Substantia nigra (tissue), 51 donors: ENCODE measurements at places on chromosomes 1 and 21.

DNA sequence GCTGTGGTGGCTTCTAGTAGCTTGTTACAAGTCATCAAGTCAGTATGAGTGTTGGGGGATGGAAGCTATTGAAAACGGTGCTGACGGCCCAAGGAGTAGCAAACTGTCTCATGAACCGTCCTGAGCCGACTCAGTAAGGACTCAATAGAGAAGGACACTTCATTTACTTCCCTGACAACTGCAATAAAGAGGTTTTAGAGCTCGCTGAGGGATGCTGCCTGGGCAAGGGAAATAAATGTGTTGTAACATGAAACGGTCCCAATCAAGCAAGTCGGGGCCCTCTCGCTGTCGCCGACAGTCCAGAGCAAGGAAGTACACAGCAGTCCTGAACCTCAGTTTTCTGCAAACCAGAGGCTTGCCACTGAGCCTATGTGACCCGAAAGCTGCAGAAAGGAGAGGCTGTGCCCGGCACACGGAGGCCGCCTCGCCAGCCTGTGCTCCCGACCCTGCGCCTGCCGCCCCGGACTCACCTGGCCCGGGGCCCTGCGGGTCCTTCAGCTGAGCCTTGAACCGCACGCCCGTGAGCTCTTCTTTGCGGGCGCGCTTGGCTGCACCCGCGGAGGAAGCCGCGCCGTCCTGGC, 423 bp downstream of the URB1 start:
- no peak for DNase-seq

DNA sequence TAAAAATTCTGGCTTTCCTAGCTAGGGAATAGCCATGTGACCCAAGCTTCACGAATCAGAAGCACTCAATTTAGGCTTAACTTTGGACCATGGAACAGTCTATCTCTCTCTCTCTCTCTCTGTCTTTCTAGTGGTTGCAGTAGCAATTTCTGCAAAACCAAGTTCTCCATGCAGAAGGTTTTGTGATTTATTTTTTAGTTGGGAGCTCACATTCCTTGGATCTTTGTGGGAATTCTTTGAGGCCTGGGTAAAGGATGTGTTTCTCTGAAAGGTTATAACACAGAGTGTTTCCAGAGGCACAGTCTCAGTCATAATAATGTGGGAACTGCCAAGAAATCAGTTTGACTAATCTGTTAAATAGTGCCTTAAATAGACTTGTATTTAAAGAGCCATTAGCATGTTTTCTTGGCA, 112.3 kb upstream of the COL11A1 start:
- DNase-seq = no peak

- no peak for DNase-seq
Observed at GRCh38 chr1:174239541-174239940, 80.2 kb downstream of the RABGAP1L start.

DNA sequence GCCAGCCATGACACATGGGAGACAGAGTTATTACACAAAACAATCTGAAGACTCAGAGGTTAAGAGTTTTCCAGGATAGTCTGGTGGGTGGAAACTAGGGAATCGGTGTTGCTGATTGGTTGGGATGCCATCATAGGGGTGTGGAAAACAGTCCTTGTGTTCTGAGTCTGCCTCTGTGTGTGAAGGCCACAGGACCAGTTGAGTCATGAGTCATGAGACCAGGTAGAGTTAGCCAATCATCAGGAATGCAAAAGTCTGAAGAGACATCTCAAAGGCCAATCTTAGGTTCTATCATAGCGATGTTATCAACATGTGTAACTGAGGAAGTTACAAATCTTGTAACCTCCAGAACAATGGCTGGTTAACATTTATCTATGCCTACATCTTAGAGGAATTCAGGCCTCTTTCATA, 49.7 kb upstream of the NEK7 start:
- DNase-seq = no peak

DNA sequence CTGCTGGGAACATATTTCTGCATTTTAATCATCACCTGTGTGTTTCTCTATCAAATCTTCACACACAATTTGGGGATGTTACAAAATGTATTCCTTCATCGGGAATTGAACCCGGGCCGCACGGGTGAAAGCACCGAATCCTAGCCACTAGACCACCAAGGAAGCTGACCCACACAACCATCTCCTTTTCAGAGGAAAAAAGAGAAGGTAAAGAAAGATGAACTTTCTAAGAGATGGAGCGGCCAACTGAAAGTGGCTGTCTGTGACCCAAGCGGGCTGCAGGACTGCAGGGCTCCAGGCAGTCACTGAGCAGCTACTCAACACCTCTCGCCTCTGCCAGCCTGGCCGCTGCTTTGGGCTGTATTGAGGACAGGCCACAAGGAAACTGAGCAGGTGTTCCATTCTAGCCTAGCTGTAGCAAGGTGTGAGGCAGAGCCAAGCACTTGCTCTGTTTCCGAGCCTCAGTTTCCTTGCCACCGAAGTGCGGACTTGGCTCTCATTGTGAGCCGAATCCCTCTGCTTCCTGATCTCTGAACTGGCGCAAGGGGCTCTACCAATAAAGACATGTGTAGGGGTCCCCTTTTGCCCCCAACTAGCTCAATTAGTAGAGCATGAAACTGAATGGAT, 156.9 kb upstream of the NBPF11 start:
- DNase-seq = no peak

DNA sequence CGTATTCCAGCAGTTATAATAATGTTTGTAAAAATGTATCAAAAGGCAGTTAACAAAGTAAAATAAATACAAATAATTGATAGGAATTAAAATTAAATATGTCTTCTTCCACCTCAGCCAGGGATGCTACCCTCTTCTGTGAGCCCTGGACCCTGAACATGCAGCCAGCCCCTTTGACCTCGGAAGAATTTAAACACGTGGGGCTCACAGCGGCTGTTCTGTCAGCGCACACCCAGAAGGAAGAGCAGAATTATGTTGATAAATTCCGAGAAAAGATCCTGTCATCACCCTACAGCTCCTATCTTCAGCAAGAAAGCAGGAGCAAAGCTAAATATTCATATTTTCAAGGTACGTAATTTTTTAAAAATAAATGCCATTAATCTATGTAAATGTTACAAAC, 26.5 kb downstream of the UTS2 start:
- DNase-seq = no peak

GRCh38 chr1:5977494-5978444, 14.5 kb downstream of the NPHP4 start:
- DNase-seq = no peak

DNA sequence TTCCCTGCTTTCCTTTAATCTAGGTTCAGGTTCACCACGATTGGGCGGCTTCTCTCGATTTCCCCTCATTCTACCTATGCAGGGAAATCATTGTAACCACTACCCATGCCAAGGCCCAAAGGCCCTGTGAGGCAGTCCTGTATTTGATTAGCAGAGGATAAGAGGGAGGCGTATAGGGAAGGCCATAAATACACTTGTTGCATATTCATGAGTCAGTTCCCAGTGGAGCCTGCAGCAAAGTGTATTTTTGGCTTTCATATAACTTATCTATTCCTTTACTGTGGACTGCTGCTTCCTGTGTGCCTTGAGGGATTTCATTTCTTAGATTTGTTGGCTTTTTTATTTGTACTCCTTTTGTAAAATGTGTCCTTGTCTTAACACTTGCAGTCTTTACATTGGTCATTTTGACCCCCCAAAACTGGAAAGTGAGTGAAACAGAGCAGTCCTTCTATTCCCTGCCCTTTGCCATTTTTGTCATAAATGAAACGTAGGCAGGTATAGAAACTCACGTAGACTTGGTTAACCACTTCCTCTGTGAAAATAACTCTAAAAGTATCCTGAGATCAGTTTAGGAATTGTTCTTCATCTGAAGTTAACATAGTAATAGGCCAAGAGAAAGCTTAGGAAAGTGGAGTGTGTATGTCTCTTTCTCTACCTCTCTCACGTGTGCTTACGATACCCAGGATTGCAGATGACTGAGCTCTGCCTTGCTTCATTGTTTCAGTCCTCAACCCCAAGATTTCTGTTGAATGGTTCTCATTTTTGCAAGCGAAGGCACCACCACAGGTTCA, 19.6 kb upstream of the KCNQ4 start:
- no peak for DNase-seq

- DNase-seq = no peak
Observed at GRCh38 chr1:89129911-89130310, 4.0 kb upstream of the GBP2 start.

GRCh38 chr1:1208713-1209433, 2.5 kb upstream of the TNFRSF18 start:
- DNase-seq = no peak

- no peak for DNase-seq
Observed at GRCh38 chr1:71351438-71351837, 270.6 kb upstream of the ZRANB2 start.

GRCh38 chr1:156428746-156429288, 59.8 kb downstream of the RHBG start:
- DNase-seq = no peak

- no peak for DNase-seq
Observed at GRCh38 chr1:50700214-50700613, 259.9 kb downstream of the FAF1 start.

DNA sequence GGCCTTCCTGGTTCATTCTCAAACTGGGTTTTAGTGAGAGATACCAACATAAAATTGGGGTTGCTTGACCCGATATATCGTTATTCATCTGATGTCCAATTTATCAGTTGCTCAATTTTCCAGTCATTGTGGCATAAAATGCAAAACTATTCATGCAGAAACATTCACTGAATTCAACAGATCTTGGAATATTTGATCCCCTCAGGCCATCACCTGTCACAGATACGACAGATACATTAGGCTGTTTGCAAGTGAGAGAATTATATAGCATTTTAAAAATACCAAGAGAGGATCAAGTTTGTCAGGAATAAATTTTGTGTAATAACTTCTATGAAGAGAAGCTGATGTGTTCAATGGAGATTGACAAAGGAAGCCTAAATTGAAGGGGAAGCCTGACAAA, 67.1 kb downstream of the MAP10 start:
- no peak for DNase-seq

- no peak for DNase-seq
Observed at GRCh38 chr21:34779860-34780259, 111.1 kb downstream of the CLIC6 start.

DNA sequence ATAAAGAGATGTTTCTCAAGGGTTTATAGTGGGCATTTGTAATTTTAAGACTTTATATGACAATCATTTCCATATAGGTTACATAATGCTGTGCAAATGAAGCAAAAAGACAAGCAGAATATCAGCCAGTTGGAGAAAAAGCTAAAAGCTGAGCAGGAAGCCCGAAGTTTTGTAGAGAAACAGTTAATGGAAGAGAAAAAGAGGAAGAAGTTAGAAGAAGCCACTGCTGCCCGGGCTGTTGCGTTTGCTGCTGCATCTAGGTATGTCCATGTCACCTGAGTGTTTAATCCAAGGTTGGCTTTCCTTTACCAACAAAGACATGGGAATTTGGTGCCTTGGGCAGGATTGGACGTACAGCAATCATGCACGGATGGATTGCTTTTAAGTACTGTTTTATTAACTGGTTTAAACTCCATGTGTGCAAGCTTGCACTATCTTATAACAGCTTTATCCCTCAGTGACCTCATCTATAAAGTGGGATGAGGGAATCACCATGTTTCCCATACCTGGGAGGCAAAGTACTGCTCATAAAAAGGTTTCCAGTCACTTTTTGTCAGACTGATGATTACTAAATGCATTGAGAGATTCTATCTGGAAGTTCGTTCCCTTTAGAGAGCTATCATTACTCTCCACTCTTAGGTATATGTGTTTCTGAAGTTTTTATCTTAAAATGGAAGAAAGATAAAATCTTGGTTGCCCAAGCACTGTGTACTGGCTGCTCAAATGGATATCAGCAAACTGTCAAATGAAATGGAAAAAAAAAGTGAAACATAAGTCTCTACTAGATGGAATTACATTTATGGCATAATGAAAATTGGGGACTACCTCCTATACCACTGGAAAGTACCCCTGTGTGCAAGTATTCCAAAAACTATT, 55.1 kb downstream of the MACO1 start:
- no peak for DNase-seq

- DNase-seq = no peak
Observed at GRCh38 chr1:196861429-196861828, 26.4 kb upstream of the CFHR4 start.

GRCh38 chr21:17497316-17497715, 15.5 kb upstream of the CXADR start:
- DNase-seq = no peak

- no peak for DNase-seq
Observed at GRCh38 chr1:178609015-178609414, 96.1 kb downstream of the TEX35 start.

- DNase-seq = no peak
Observed at GRCh38 chr21:32914424-32915039, 111.2 kb upstream of the OLIG2 start.

DNA sequence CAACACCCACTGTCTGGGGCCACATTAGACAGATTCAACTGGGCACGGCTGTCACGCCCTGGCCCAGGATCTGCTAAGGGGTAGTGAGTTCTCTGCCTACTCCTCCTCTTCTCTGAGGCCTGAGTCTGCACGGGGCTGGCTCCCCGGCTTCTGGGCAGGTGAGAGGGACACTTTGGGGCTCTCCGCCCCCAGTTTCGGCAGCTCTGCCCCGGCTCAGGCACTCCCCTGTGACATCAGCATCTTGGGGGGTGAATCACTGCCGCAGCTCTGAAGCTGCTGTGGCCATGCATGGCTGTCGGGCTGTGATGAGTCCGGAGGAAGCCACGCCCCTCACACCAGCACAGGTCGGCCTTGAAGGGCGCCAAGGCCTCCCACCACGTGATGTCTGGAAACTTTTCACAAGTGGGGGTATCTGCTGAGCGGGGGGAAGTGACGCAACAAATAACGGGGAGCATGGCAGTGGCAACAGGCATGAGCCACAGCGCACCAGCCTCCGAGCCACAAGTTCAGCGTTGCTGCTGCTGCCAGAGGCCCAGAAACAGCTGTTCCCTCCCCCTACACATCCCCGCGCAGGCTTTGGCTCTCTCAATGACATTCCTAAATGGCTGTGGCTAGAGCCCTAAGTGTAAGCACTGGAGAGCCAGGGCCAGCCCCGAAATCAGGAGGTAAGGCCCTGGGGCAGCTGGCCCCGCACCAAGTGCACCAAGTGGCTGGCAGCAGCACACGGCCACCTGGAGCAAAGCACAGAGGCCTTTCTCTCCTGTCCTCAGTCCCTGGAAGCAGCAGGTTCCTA, 26.3 kb downstream of the ZBTB17 start:
- no peak for DNase-seq

DNA sequence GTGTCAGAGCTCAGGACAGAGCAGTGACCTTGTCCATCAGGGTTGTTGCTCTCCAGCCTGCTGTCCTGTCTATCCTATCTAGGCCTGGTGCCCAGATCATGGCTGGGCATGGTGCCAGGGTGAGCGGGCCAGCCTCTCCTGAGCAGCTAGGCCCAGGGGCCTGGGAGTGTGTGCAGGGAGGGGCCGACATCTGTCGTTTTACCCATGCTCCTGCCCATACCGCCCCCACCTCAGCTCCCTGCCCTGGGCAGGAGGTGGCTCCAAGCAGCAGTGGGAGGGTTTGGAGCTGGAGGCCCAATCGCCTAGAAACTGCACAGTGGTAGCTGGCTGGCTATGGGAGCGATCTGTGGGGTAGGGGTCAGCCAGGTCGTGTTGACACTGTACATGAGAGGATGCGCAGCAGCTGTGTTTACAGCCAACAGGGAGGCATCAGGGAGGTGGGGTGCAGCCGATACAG, 6.5 kb downstream of the INSRR start:
- peak; percentile 67 for DNase-seq
